ENCODE measurements at places on chromosomes 7 and 10.

GRCh38 chr7:151448261-151449252 is 8.6 kb upstream of the CRYGN start:
- peak; percentile 31 for DNase-seq

DNA sequence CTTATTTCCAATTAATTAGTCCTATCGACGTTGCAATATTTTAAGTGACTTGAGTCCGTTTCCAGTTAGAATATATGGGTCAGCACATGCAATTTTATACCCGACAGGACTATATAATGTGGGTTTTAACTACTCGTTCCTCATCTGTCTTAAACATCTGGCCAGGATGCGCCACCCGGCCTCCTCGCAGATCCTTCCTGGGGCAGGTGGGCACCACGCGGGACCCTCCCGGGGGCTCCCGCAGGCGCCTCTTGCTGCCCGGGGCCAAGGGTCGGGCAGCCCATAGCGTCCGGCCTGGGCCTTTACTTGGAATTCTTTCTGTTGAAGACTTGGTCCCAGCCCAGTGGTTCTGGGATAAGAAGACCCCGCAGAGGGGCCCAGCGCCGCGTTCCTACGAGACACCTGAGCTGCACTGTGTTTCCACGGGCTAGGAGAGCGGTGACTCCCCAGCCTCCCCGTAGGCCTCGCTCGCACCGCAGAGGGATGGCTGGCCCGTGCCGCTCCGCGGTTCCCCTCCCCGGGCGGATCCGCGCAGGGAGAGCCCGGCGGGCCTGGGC is 10.1 kb upstream of the MNX1 start:
- no peak for DNase-seq

- DNase-seq: no peak
Observed at GRCh38 chr7:50812841-50813475, 30.3 kb upstream of the GRB10 start.

DNA sequence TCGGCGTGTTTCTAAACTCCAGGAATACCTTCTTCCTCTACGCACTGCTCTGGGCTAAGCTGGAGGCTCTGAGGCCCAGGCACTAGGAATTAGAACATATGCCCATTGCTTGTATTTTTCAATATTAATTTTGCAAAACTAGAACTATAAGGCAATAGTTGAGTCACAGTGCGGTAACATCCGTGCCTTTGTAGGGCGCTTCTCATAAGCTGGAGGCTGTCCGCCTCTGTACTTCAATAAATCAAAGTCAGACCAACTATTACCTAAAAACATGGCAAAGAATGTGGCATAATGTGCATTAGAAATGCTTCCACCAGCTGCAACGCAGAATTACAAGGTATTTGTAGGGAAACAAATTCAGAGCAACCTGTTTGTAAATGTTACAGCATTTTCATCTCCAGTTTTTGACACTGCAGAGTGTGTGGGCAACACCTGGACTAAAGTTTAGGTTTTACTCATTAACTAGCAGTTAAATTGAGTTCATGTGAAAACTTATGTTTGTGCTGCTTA is 440 bp upstream of the MINDY3 start:
- DNase-seq: no peak

DNA sequence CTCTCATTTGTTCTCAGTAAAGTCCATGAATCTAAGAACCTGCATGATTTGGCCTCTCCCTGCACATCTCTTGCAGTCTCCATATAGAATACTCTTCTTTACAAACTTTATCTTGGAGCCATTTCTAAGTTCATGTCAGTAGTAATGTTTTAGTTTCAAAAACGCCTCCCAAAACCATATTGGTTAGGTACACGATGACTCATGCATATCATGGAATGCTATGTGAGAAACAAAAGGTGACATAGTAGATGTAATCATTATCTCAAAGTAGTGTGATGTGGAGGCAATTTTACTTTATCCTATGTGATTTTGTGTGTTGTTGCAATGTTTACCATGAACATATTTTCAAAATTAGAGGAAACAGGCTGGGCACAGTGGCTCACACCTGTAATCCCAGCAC is 520.7 kb downstream of the KCNMA1 start:
- DNase-seq: no peak

DNA sequence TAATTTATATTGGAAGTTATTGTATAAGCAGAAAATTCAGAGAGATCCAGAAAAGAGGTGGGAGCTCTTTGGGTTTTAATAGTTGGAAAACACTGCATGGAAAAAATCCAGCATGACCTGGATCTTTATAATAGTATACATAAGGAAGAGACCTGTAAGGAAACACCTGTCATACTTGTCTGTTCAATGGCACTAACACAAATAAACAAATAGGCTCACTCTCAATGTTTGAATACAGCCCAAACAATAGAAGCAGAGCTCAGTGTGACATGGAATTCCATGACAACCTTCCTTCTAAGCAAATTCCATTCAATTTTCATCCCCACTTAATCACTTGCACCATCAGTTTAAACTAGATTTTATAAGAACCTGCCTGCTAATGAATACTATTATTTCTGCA is 31.7 kb downstream of the CISD1 start:
- no peak for DNase-seq

Data from hypothalamus (tissue), 51 donors.